Hair follicular keratinocyte (primary cell): ENCODE measurements at places on chromosomes 2 and 18. TPM values are rescaled to one million over a fixed set of nuclear protein-coding genes. Genes with fewer than 3 reads are reported as not detected.

Gene SLC4A3
- 11.7 and 13.7 TPM in 2 replicates for total RNA-seq

Gene ALMS1
- 5.7 and 7.0 TPM in 2 replicates for total RNA-seq

Gene GCG
- not detected in 2 replicates for total RNA-seq

Gene DOK6
- not detected in 2 replicates for total RNA-seq

Gene SLC16A14
- total RNA-seq, result 0.31 and 0.34 TPM in 2 replicates

Gene PKDCC
- total RNA-seq, result not detected in 2 replicates

Gene LRP1B
- under 0.01 TPM in 1 of 2 replicates, not detected in the other for total RNA-seq

Gene CCDC150
- total RNA-seq, result 1.4 and 1.7 TPM in 2 replicates

Gene AQP12A
- total RNA-seq, result not detected in 2 replicates

Gene NEU2
- not detected in 2 replicates for total RNA-seq

Gene ST8SIA3
- total RNA-seq, result not detected in 2 replicates

Gene MYCN
- total RNA-seq, result not detected in 2 replicates

Gene PTPRN
- total RNA-seq, result 0.08 TPM in 1 of 2 replicates, not detected in the other

Gene TACR1
- total RNA-seq, result not detected in 2 replicates

Gene L3MBTL4
- total RNA-seq, result 0.23 and 0.49 TPM in 2 replicates

Gene CYRIA
- 0.30 and 0.31 TPM in 2 replicates for total RNA-seq

Gene SKA1
- total RNA-seq, result 11.4 and 20.0 TPM in 2 replicates

Gene CGREF1
- total RNA-seq, result 1.1 and 2.7 TPM in 2 replicates

Gene UGT1A10
- not detected in 2 replicates for total RNA-seq

Gene SKOR2
- total RNA-seq, result not detected in 2 replicates

Gene NAT8
- not detected in 2 replicates for total RNA-seq

Gene ALPI
- total RNA-seq, result not detected in 2 replicates

Gene BOLL
- total RNA-seq, result not detected in 2 replicates

Gene HOXD9
- not detected in 2 replicates for total RNA-seq

Gene SULT1C2
- not detected in 2 replicates for total RNA-seq

Gene RAD51AP2
- total RNA-seq, result 0.04 and 0.08 TPM in 2 replicates

Gene REG3G
- not detected in 2 replicates for total RNA-seq

Gene AQP12B
- not detected in 2 replicates for total RNA-seq

Gene ALKAL2
- not detected in 2 replicates for total RNA-seq

Gene PRPF40A
- 87.5 and 162 TPM in 2 replicates for total RNA-seq

Gene BAZ2B
- 18.5 and 27.8 TPM in 2 replicates for total RNA-seq

Gene ANO7
- total RNA-seq, result 0.16 and 0.23 TPM in 2 replicates

Gene TTR
- total RNA-seq, result not detected in 2 replicates

Gene SCN3A
- total RNA-seq, result not detected in 2 replicates

Gene SCTR
- total RNA-seq, result not detected in 2 replicates

Gene DCDC2C
- total RNA-seq, result not detected in 2 replicates

Gene LPIN2
- total RNA-seq, result 2.7 and 4.1 TPM in 2 replicates

Gene GAL3ST2
- total RNA-seq, result not detected in 2 replicates

Gene RTP5
- total RNA-seq, result not detected in 2 replicates

Gene ZAP70
- not detected in 2 replicates for total RNA-seq

Gene IL1RN
- total RNA-seq, result 16.9 and 21.4 TPM in 2 replicates

Gene TCF7L1
- 1.4 and 2.0 TPM in 2 replicates for total RNA-seq

Gene C2orf15
- 0.16 and 2.3 TPM in 2 replicates for total RNA-seq

Gene FHOD3
- 7.5 and 8.4 TPM in 2 replicates for total RNA-seq
